Hippocampal formation (tissue), 2 donors: ENCODE measurements at places on chromosomes 5 and 9.

DNA sequence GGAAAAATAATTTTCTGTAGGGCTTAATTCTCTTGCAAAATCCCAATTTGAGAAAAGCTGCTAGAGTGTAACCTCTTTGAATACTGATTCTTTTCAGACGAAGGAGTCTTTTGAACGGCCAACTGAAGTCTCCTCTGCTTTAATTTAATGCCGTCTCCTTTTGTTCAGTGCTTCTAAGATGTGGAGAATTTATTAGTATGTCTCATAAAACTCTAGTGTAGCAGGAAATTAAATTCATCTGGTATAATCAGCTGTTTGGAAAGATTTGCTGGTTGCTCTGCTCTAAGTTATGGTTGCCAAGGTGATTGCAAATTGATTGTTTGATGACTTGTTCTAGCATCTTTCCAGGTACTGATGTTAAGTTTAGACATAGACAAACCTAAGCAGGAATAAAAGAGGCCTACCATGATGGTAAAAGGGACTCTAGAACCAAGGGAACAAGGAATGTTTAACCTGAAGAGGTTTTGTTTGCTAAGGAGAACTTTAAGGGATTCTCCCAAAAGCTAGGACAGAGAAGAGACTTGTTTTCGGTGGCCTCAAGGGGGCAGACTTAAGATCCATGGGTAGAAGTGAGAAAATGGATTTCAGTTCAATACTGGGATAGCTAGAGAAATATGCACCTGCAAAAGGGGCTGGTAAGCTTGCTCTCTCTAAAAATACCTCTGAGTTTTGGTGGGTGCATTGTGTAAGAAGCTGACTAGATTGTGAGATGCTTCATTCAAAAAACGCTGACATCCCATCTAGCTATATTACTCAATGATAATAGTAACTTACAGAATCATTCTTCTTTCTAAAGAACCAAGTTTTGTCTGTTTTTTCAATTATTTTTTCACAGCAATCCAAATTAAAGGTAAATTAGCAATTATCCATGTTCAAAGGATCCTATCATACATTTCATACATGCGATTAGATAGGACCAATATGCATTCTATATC, 5.7 kb upstream of the ADRB2 start:
- no peak for DNase-seq

- no peak for DNase-seq
Observed at GRCh38 chr9:32737378-32737777, 46.0 kb upstream of the TMEM215 start.

DNA sequence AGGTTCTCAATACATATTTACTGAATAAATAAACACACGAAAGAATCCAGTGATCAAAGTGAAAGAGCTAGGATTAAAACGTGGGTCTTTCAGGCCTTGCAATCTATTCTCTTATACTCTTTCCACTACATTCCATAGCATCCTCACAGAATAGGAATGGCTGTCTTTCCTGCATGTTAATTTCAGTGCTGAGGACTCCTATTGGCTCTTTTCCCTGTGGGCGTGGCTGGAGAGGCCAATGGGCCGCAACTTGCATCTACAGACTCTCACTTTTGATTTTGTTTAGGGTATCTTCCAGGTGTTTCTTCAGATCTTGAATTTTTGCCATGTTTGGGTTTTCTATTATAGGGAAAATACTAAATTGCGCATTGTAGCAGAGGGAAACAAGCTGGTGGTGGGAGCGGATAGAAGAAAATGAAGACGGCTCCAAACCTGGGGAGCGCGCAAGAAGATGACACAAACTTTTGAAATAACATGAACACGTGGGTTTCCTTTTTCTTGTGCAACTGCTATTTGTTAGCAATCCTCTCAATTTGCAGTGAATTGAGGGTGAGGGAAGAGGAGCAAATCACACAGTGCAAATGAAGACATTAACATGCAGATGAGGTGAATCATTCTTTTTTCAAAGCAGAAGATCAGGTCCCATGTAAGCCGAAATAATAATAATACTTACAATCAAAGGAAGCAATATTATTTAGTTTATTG, 93.9 kb downstream of the GCNT1 start:
- DNase-seq, result no peak

DNA sequence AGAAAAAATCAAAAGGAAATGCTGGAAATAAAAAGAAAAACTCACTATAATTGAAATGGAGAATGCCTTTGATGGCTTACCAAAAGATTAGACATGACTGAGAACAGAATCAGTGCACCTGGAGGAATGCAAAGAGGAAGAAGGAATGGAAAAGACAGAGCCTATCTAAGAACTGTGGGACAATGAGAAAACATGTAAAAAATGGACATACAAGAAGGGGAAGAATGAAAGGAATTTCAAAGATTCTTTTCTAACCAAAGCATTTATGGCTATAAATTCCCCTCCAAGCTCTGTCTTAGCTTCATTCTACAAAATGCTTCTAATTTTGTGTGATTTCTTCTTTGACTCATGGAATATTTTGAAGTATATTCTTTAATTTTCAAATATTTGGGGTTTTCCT, 47.5 kb upstream of the CLK4 start:
- no peak for DNase-seq

DNA sequence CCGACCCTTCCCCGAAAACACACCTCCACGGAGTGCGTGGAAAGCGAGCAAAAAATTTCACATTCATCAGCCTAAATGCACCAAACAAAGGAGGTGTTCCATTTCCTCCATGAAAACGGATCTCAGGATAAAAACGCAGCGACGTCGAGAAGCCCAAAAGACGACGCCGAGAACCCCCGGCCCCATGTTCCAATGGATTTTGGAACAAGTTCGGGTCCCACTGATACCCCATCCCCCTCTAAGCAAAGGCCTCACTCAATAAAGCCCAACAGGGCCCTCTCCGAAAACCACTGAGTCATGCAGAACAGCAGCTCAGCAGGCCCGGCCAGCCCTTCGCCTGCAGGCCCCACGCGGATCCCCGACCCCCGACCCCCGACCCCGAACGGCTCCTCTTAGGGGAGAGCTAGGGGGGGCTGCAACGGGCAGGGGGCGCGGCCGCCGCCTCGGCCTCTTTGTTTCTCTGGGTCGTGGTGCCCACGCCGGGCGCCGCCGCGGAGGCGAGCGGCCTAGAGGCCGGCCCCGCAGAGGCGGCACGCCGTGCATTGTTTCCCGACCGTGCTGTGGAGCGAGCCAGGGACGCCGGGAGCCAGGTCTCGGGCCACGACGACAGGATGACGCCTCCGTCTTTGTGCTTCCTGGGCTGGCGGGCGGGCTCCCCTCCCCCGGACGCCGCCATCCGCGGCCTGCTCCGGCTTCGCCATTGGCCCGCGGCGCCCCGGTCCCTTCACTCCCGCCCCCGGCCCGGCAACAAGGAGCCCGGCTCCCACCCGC, 915 bp downstream of the ZFAND5 start:
- peak; percentile 64 for DNase-seq

DNA sequence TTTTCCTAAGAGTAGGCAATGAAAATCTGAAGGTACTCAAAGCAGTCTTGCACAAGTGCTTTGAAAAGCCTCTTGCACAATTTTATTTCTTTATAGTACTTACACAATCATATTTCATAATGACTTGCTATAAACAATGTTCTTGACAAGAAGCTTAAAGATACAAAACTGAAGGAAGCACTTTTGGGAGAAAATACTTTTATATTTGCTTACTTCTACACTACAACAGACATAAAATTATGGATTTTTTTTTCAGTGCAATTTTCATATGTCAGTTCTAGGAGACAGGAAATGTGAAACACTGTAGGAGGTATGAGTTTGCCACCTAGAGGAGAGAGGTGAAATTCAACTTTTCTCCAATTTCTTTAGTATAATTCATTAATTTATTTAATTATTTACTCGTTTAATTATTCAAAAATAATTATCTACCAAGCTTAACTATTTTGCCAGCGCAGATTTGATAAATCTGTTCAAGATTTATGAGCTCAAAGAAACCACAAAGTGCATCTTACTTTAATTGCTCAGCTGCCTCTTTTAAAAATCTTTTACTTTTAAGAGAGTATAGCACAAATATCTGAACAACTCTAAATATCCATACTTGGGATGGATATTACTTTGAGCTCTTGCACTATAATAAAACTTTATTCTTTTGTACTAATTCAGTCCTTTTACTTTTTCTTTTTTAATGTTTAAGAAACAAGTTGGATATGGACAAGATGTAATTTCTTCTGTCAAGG, 29.0 kb upstream of the CDKN2B start:
- DNase-seq, result no peak

GRCh38 chr9:129731477-129732085, 21.3 kb downstream of the PTGES start:
- no peak for DNase-seq

DNA sequence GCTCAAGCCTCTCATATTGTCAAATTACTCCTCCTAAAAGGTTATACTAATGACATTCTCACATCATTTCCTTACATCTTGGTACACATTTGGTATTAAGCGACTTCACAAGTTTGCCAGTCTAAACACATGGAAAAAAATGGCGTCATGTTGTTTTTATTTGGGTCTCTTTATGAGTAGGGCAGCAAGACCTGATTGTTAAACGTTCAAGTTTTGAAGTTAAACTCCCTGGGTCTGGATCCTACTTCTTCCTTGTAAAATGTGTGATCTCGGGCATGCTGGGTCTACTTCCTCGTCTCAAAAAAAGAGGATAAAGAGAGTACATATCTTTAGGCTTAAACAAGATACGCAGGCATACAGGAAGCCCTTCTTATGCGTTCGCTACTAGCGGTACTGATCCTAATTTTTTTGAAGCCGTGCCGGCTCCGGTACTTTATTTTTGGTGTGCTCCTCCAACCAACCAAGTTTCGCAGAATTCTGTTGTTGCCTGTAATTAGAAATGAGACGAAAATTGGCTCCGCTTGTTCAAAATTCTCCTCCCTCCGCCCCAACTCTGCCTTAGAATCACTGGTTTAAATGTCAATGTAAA, 596 bp upstream of the CDC37L1 start:
- DNase-seq, result peak; percentile 30

DNA sequence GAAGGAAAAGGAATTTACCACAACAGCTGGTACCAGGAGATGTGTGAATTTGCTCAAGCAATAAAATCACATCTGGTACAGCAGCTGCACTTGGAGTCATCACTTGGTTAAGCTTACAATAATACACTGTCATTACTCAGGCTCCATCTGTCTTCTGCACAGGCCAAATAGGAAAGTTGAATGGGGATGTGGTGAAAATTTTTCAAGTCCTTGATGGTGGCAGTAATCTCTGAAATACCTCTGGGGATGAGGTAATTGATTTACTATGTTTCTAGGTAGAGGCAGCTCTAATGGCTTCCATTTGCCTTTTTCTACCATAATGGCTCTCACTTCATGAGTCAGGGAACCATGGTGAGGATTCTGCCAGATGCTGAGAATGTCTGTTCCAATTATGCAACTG, 206.8 kb upstream of the ATP10B start:
- DNase-seq, result no peak

DNA sequence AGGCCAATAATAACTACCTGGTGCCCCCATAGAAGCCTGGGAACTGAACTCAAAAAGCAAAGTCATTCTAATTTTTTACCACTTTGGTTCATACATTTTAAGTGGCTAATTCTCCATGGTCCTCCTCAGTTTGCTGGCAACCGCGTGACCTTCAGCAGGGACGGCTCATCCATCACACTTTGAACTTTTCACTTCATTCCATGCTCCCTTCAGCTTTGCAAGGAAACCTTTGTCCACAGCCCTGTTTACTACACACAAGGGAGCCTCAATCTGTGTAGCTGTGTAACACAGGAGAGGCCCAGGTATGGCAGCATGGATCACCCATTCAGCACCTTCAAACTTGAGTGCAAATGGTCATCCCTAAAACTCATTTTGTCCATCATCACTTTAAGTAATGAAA, 552.4 kb downstream of the IRX1 start:
- no peak for DNase-seq

DNA sequence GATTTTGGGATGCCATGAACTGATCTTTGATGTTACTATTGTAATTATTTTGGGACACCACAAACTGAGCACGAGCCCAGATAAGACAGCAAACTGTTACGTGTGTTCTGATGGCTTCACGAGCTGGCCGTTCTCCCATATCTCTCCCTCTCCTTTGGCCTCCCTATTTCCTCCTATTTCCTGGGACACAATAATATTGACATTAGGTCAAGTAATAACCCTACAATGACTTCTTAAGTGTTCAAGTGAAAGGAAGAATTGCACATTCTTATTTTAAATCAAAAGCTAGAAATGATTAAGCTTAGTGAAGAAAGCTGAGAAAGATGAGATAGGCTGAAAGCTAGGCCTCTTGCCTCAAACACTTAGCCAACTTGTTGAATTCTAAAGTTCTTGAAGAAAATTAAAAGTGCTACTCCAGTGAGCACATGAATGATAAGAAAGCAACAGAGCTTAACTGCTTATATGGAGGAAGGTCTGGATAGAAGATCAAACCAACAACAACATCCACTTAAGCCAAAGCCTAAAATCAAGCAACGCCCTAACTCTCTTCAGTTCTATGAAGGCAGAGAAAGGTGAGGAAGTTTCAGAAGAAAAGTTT, 247.1 kb downstream of the LRRC70 start:
- DNase-seq, result no peak

- no peak for DNase-seq
Observed at GRCh38 chr5:177520271-177520670, 3.5 kb upstream of the DDX41 start.

GRCh38 chr9:89864257-89864656, 259.4 kb downstream of the GADD45G start:
- DNase-seq, result no peak

DNA sequence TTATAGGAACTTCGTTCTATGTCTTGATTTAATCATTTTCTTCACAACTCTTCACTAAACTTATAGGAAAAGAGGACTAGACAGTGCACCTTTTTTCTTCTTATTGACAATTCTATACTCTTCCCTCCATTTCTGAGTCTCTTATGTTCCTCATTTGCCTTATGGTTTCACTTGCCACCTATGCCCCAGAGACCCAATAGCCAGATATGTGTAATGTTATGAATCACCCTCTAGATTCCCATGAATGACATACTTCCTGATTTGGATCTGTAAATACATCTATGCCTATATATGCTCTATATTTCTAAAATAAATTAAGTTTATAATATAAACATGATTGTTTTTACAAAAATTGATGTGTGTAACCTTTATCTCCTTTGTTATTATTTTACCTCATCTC, 514.1 kb upstream of the MEF2C start:
- no peak for DNase-seq

DNA sequence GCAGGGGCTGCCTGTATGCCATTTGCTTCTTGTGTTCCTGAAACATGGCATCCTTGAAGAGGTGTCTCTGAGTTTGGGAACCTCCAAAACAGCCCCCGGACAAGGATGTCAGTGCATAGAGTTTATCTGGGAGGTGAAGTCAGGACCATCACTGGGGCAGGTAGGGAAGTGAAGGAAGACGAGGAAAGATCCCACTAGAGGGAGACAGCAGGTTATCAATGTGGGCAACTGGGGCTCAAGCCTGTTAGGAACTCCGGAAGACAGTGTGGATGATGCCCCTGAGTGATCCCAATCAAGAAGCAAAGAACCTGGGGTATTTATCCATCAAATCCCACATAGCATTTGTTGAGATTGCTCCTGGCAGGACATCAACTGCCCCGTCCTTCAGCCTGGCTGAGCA, 233.1 kb downstream of the AGTPBP1 start:
- no peak for DNase-seq
